ENCODE measurements at places on chromosomes 5 and 9.

DNA sequence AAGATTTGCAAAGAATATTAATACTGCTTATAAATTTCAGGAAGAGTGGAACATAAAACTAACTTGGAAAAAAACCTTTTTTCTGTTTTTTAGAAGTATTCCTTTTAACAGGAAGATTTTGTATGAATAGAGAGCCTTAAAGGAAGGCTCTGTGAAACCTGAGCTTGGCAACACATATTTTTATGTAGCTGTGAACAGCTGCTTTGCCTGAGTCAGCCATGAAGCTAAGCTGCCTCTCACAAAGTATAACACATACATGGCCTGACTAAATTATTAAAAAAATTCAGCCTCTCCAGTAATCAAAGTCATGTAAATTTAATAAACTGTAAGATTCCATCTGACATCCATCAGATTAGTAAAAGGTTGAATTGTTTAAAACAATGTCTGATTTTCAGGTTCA, 547.5 kb downstream of the ELAVL2 start:
- DNase-seq, result no peak

- no peak for DNase-seq
Measured at GRCh38 chr5:110768138-110768860, 29.5 kb downstream of the SLC25A46 start.

DNA sequence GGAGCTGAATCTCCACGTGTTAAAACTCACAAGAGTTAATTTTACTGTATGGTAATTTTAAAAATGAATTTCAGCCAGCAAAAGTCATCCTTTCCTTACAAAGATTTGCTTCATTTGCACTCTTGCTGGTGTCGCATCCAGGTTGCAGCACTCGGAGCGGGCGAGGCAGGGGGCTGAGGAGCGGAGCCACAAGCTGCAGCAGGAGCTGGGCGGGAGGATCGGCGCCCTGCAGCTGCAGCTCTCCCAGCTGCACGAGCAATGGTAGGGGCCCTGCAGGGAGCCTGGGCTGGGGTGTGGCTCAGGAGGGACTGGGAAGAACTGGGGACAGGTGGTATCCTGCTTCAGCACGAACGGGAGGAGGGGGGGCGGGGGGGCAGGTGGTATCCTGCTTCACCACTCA, 27.1 kb downstream of the HNRNPH1 start:
- DNase-seq, result no peak

GRCh38 chr5:74027732-74028338, 401.8 kb downstream of the ARHGEF28 start:
- no peak for DNase-seq

GRCh38 chr9:134340475-134341160, 14.4 kb downstream of the RXRA start:
- DNase-seq, result no peak

DNA sequence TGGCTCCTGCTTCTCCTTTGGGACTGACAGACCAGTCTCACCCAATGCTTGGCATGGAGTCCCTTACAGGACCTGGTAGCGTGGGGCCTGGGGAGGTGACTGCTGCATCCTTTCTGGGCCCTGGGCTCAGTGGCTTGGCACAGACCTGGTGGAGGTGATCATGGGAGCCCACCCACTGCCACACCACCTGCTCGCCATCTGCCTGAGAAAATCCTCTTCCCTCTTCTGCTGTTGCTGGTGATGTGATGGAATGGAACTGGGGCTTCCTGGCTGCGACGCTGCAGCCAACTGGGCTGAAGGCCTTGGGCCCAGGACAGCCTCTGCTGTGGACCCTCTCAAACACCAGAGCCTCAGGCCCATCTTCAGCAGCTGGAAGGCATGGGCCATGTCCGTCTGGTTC, 122.5 kb upstream of the PANK3 start:
- no peak for DNase-seq

DNA sequence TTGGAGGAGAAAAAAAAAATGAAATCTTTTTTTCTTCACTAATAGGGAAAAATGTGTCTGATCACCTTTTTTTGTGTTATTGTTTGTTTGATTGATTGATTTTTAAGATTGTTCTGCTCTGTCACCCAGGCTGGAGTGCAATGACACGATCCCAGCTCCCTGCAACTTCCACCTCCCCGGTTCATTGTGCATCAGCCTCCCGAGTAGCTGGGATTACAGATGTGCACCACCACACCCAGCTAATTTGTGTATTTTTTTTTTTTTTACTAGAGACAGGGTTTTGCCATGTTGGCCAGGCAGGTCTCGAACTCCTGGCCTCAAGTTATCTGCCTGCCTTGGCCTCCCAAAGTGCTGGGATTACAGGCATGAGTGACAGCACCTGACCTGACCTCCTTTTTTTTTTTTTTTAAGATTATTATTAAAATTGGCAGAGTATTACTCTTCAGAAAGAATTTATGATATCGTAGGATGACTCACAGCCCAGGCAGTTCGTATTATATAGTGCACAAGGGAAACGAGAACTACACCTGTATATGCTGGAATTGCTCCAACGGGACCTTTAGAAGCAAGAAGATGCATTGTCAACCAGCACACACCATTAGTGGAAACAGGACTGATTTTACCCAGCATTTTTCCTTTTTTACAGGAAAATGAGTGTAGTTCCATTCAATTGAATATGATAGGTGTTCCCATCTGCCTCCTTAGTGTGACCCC, 27.7 kb downstream of the FUBP3 start:
- DNase-seq, result no peak

DNA sequence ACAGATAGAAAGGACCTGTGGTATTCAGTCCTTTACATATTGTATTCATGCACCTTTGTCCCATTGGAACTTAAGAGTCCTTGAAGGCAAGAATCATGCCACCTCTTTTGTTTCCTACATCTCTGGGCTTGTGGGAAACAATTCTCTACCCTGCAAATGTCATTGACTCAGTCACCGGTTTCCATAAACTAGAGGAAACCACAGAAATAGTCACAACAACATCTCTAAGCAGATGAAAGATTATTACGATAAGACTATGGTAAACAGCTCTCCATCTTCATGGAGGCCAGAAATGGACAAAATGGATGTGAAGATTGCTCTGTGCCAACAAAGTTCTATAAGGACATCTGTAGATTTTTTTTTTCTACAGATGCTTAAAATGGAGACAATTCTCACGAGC, 165.5 kb downstream of the PIK3R1 start:
- no peak for DNase-seq

- DNase-seq, result no peak
Measured at GRCh38 chr5:176161431-176161830, 76.8 kb upstream of the SIMC1 start.

DNA sequence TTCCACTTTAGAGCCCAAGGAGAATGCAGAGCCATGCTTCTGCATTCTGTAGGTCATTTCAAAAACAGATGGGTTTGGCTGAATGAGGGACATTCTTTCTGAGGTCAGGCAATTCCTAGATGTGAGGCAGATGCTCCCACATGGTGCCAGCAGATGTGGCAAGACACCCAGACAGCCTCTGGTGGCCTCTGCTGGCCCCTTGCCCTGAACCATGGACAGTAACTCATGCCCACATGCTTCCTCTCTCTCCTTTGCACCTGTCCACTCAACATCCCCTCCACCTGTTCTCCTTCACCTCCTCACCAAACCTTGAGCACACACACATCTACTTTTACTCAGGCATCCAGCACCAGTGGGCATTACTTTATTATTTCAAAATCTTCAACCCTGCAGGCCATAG, 252.3 kb downstream of the DNAH5 start:
- no peak for DNase-seq

DNA sequence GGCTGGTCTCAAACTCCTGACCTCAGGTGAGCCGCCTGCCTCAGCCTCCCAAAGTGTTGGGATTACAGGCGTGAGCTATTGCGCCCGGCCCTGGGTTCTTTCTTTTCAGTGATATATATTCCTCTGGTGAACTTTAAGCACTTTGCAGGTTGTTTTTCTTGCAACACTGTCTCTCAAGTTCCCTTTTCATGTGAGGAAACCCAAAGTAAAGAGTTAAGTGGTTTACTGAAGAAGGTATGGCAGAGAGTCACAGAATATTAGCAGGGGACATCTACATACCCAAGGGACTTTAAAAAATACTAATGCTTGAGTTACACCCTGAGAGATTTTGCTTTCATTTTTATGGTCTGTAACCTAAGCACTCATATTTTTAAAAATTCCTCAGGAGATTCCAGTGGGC, 6.7 kb upstream of the GAPT start:
- no peak for DNase-seq

DNA sequence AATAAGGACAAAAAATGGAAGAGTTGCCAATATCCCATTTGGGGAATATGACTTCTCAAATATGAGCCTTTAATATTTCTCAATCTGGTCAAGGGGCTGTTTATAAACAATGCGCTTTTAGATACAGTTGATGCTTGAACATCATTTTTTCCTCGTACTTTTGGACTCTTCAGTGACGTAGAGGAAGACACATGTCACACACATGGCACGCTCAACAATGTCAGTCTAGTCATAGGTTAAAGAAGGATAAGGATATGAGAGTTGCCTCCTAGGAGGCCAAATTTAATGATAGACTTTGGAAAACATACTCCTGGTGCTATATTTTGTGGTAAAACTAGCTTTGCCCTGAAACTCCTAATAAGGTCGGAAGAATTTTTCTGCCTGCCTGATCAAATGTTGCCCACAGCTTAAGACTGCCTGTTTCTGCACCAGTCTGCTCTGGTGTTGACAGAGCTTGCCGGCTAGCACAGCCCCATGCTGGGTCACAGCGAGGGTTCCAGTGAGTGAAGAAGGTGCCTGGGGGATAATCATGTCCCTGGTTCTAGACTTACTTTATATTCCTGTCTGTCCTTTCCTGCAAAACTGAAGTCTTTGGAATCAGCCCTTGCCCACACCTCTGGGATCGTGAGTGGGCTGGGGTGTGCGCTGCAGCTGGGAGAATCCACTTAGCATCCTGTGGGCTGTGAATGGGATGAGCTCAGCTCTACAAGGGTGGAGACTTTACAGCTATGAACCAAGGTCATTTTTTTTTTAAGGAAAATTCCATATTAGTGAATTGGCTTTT, 230.8 kb upstream of the IRX4 start:
- DNase-seq, result no peak

DNA sequence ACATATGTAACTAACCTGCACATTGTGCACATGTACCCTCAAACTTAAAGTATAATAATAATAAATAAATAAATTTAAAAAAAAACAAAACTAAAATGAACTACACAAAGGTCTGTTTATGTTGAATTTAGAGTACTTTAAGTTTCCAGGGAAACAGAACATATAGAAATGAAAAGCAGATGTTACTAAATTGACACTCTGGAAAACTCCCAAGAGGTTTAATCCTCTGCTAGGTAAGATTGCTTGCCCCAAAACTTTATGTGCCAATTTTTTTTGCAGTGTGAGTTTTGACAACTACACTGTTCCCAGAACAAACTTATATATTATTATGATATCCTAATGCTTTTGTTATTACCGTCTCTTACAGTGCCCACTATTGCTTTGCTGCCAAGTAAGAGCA, 134.3 kb upstream of the MRPS30 start:
- no peak for DNase-seq

GRCh38 chr5:105172918-105173317, 1610.3 kb upstream of the NUDT12 start:
- DNase-seq, result no peak

DNA sequence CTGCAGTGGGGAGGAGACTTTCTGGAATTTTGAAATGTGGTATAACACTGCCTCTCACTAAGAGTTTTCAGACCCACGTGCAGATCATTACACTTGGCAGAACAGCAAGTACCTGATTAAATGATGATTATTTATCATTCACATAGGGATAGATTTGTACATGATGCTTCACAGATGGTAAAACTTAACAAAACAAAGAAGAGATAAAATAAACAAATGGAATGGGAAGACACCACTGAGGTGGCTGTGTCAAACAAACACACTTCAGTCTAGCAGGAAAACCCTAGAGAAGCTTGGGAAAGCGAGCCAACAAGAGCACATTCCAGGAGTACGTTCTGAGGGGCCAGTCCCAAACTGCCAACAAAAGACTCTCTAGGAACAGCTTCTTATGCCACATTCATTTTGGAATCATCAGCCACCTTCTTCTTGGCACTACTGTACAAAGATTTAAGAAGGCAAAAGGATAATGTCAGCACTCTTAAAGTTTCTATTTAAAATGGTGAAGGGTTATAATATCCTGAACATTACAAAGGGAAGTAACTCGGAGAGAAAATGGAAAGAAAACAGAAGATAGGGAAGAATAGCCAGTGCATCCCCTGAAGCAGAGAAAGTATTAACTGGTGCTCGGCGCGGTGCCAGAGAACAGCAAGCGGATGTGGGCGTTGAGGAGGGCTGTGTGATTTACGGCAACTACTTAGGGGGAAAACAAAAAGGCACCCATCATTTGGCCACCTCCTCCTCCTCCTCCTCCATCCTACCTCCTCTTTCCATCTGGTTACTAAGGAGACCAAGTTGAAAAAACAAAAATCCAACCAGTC, 1.6 kb downstream of the MED27 start:
- no peak for DNase-seq

GRCh38 chr9:129702589-129703520, 37.4 kb downstream of the PRRX2 start:
- no peak for DNase-seq

DNA sequence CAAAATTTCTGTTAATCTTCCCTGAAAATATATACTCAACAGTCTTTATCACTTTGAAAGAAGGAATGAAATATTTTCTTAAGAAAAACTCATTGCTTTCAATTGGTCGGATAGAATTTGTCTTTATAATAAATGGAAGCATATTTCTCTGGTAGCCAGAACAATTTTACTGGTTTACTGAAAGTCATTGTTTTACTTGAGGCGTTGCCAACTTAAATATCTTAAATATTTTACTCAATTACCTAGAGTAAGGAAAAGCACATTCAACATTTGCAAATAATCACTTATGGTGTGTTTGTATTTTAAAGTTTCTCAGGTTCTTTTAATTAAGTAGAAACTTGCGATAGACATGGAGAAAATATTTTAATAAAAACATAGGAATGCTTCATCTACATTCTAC, 1181.7 kb downstream of the EFNA5 start:
- DNase-seq, result no peak

GRCh38 chr5:4142842-4143241, 547.2 kb downstream of the IRX1 start:
- DNase-seq, result no peak

GRCh38 chr5:36056422-36056821, 10.3 kb downstream of the UGT3A2 start:
- DNase-seq, result no peak

GRCh38 chr5:67010684-67011409, 185.8 kb downstream of the CD180 start:
- DNase-seq, result no peak

DNA sequence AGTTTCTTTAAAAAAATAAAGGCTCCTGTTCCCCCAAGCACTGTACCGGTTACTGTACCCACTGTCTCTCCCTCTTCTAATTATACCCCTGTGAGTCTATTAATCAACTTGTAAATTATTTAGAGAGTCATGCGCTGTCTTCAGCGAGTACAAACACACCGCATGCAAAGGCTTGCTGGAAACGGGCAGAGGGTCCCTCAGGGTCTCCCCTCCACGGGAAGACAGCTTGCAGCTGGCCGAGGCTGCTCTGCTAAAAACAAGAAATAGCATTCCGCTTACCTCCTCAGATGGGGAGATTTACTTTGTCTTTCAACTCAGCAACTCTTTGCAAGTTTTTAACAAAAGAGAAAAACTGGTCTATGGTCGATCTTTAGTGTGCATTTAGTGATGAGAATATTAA, 71.8 kb downstream of the AK8 start:
- DNase-seq, result no peak

GRCh38 chr5:181086026-181086883, 44.7 kb downstream of the OR2V1 start:
- DNase-seq, result no peak

Data from activated CD8-positive, alpha-beta memory T cell treated with anti-CD3 and anti-CD28 coated beads for 4 hours (primary cell).